Transverse colon (tissue), 4 donors: ENCODE measurements at places on chromosomes 4 and X. TPM values are rescaled to one million over a fixed set of nuclear protein-coding genes. Genes with fewer than 3 reads are reported as not detected.

The IDS gene
- total RNA-seq, result 137 TPM

The EDNRA gene
- total RNA-seq, result not detected

The BANK1 gene
- total RNA-seq, result 0.20 TPM

The MED12 gene
- 39.6 TPM for total RNA-seq

The ZNF280C gene
- total RNA-seq, result 4.2 TPM

The ADH1C gene
- 81.8 TPM for total RNA-seq
